GM12891 (cell line): ENCODE measurements at places on chromosomes 4 and X.

GRCh38 chr4:42480717-42481116 is 83.4 kb downstream of the SHISA3 start:
- DNase-seq = no peak

DNA sequence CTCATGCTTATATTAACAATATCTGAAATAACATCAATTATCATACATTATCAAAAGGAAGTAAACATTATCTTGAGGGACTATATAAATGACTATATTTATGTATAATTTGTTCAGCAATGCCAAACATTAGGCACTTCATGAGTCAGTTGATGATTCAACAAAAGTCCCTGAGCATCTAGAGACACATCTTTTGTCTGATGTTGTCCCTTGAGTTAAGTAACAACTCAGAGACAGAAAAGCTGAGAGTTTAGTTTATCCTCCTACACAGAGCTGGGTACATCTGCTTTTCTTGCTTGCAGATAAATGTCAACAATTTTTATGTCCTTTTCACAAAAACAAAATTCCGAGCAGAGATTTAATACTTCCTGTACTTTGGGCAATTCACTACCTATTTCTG is 311.1 kb downstream of the INPP4B start:
- no peak for DNase-seq

GRCh38 chr4:8323947-8324555 is 54.5 kb downstream of the HTRA3 start:
- no peak for DNase-seq

GRCh38 chr4:138222046-138222445 is 20.1 kb downstream of the SLC7A11 start:
- DNase-seq = no peak

GRCh38 chrX:77453190-77453589 is 6.0 kb downstream of the FGF16 start:
- DNase-seq = no peak

DNA sequence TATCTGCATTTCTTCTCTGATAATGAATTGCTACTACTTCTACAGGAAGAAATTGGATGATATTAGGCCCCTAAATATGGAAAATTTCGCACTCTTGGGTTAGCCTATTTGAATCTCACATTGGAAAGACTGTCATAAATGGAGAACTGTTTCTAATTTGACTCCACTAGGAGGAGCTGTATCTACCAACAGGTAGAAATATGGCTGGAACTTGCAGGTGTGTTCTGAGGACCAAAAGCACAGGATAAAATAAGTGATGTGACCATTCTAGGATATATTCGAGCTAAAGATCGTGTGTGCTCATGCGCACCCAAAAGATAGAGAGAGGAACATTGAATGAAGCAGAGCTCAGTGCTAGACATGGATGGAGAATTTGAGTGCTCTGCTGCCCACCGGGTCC is 4.8 kb upstream of the NKAP start:
- no peak for DNase-seq

DNA sequence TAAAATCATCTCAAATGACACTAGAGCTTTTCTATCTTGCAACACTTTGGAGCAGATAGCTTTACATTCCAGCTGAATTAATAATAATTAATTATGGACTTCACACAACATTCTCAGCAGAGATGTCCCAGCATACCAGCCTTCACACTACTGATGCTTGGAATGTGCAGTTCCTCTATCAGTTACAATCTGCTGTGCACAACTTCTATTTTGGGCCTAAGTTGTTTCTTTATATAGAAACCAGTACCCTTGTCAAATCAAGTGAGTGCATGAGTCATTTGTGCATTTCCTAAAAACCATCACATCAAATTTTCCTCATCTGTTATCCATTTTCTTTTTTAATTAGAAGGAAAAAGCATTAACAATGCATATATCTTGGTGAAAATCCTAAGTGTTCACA is 8.8 kb upstream of the RASL11B start:
- DNase-seq = no peak

DNA sequence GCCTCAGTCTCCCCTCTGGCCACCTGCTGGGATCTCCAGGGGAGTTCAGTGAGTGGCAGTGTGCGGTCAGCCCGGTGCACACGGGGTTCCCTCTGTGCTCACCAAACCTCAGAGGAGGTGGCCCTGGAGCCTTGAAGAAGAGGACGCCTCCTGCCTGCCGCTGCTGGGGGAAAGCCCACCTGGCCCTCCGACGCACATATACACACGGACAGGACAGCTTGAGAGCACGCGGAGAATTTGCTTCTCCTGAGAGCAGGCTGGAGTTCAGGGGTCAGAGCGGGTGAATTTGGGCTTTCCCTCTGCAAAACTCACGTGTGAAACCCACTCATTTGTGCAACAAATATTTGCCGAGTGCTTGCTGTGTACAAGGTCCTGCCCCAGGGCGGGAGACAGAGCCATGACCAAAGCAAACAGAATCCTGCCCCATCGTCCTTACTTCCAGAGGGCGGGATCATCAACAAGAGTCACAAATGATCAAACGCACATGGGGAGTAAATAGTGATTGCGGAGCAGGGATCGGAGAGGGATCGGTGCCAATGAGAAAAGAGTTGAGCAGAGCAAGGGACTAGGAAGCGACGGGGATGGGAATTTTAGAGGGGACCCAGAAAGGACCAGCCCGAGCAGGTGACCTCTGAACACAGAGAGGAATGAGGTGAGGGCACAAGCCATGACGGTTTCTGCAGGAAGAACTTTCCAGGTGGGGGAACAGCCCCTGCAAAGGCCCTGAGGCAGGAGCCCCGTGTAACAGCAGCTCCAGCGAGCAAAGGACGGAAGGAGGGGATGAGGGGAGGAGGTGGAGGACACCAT is 17.6 kb downstream of the BLOC1S4 start:
- no peak for DNase-seq

DNA sequence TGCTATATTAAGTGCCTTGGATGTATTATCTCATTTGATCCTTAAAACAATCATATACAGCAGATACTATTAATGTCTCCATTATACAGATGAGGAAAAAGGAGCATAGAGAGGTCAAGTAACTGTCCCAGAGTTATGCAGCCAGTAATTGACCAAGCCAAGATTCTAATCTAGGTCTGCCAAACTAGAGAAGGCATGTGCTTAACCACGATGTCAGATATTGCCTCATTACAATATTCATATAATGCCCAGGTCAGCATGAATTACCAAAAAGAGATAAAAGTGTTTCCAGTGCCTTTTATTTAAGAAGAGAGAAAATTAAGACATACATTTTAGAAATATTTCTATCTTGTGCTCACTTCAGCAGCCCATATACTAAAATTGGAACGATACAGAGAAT is 7.1 kb downstream of the ARHGEF6 start:
- DNase-seq = no peak

- DNase-seq = no peak
Measured at GRCh38 chrX:53065104-53065503, 16.5 kb downstream of the GPR173 start.

DNA sequence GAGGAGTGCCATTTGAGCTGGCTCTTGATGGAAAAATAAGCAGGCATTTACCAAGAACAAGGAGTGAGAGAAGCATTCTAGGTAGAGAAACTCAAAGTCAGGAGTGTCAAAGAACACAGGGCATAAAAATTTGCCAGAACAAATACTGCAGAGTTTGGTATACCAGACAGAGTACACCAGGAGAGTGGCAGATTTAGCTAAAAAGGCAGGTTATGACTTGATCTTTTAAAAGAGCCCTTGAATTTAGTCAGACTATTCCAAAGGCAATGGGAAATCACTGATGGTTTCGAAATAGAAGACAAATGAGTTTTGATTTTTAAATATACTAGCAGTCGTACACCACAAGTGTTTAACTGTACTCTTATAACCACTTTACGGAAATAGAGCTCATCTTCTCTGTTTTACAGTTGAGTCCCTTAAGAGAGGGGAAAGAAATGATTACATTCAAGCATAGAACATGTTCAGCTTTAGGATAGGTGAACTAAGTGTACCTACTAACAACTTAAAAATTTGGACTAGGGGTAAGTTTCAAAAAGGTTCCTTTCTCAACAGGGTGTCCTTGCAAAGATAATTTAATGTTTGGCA is 10.2 kb downstream of the UBE2D3 start:
- DNase-seq = no peak

GRCh38 chrX:81489987-81490386 is 288.1 kb downstream of the SH3BGRL start:
- DNase-seq = no peak

- no peak for DNase-seq
Measured at GRCh38 chr4:5619913-5620625, 88.3 kb downstream of the EVC2 start.

DNA sequence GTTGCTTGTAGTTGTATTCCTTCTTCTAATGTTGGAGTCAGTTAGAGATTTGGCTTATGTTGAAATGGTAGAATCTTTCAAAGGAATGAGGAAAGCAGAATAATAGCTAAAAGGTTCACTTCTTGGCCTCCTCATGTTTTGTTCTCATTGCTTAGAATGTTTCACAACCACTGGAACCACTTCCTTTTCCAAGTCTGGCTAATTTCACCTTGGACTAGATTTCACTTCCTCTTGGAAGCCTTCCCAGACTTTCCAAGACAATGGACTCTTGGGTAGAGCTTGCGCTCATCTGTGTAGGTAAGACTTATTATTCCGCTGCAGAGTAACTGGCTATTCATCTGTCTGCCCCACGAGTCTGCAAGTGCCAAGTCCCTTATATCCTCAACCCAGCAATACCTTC is 8.3 kb downstream of the SPATA18 start:
- no peak for DNase-seq

DNA sequence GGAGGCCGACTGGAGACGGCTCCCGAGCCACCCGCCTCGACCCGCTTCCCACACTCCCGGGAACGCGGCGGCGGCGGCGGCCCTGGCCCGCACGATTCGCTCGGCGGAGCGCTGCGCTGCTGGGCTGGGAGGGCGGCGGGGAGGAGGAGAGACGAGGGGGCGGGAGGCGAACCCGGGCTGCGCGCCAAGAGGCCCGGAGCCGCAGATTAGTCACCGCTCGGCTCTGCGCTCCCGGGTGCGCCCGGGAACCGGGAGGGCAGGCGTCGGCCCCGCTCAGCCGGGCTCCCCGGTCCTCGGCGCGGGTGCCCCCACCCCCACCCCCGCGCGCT is 11.2 kb upstream of the BCOR start:
- DNase-seq = no peak
